ENCODE measurements at places on chromosomes 3 and 15.

GRCh38 chr15:26686547-26687187 is 86.2 kb downstream of the GABRB3 start:
- DNase-seq = no peak

DNA sequence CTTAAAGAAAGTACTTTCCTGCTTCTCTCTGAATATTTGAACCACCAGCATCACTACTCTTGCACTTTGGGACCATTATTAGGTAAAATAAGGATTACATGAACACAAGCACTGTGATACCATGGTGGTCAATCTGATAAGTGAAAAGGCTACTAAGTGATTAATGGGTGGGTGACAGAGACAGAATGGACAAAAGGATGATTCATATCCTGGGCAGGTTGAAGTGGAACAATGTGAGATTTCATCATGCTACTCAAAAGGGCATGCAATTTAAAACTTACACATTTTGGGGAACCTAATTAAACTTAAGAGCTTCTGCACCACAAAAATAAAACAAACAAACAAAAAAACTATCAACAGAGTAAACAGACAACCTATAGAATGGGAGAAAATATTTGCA is 172.0 kb upstream of the CD96 start:
- no peak for DNase-seq

- no peak for DNase-seq
Observed at GRCh38 chr3:53318522-53318921, 28.8 kb downstream of the DCP1A start.

- DNase-seq = no peak
Observed at GRCh38 chr15:49412797-49413196, 10.2 kb upstream of the FGF7 start.

- no peak for DNase-seq
Observed at GRCh38 chr3:150077581-150078247, 107.0 kb upstream of the PFN2 start.

DNA sequence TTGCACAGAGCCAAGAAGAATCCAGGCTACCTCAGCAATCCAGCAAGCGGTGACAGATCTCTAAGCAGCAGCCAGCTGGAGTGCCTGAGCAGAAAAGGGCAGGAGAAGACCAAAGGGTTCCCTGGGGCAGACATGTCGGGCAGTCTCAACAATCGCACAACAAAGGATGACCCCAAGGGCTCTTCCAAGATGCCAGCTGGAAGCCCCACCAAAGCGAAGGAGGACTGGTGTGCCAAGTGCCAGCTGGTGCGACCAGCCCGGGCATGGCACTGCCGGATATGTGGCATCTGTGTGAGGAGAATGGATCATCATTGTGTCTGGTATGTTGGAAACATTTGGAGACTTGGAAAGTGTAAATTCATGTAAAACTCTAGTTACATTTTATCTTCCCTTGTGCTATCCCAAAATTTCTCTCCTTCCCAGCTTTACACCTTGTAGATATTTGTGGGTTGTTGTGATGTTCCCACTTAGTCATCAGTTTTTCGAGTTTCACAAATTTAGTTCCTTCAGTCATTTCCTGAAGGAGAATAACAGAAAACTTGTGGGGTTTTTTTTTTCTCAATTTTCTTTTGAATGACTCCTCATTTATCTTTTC is 6.4 kb downstream of the ZDHHC23 start:
- DNase-seq = no peak

DNA sequence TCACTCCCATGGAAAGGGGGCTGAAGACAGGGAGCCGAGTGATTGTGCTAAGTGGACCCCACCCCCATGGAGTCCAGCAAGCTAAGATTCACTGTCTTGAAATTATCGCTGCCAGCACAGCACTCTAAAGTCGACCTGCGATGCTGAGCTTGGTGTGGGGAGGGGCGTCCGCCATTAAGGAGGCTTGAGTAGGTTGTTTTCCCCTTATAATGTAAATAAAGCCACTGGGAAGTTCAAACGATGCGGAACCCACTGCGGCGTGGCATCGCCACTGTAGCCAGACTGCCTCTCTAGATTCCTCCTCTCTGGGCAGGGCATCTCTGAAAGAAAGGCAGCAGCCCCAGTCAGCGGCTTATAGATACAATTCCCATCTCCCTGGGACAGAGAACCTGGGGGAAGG is 10.9 kb upstream of the SRGAP3 start:
- DNase-seq = no peak

DNA sequence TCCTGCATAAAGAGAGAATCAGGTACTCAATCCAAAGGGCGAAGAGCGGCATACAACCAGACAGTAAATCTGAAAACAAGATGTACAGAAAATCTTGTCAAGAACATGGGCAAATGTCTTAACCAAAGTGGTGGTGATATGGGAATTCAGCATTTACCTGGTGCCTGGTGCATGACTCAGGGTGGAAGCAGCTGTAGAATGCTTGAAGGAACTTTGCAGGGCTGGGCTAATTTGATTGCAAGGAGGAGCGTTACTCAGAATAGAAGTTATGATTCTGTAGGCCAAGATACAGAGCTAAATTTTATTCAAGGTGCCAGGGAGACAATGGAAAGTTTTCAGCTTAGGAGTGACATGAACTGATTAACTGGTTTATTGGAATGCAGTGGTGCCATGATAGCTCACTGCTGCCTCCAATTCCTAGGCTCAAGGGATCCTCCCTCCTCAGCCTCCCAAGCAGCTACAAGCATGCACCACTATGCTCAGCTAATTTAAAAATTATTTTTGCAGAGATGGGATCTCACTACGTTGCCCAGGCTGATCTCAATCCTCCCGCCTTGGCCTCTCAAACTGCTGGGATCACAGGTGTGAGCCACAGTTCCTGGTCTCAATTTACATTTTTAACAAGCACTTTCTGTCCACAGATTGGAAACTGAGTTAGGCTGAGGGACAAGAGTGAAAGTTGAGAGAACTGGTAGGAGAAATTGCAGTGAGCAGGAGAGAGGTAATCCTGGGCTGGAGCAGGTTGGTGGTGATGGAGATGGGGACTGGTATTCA is 91.5 kb upstream of the TBC1D5 start:
- DNase-seq = no peak

DNA sequence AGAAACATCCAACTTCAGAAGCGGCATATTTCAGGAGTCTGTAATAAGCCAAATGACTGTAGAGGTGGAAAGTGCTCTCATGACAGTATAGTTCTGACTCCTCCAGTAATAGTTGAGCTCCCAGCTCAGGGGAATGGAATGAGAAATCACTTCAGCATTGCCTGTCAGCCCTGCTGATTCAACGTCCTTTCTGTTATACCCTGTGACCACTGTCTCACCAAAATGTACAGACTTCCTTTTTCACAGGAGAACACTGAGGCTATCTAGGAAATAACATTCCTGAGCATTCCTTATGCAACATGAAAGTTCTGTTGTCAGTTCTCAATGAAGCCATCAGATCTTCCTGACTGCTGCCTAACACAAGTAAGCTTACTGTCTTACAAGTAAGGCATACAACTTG is 284.5 kb upstream of the MME start:
- peak; percentile 57 for DNase-seq

GRCh38 chr3:101414121-101414520 is 93.7 kb upstream of the IMPG2 start:
- no peak for DNase-seq

- DNase-seq = no peak
Observed at GRCh38 chr3:13728487-13728886, 151.4 kb downstream of the WNT7A start.

DNA sequence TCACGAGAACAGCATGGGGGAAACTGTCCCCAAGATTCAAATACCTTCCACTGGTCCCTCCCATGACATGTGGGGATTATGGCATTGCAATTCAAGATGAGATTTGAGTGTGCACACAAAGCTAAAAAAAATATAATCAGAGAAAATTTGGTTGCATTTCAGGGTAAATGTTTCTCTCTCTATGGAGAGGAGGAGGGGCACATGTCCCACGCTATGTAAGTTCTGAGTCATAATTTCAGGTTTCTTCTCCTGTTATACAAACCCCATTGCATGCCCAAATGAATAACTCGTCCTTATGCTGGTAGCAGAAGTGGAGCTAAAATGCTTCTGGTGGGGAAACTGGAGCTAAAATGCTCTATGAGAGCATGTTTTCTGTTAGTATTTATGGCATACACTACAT is 209.7 kb upstream of the DCBLD2 start:
- no peak for DNase-seq

DNA sequence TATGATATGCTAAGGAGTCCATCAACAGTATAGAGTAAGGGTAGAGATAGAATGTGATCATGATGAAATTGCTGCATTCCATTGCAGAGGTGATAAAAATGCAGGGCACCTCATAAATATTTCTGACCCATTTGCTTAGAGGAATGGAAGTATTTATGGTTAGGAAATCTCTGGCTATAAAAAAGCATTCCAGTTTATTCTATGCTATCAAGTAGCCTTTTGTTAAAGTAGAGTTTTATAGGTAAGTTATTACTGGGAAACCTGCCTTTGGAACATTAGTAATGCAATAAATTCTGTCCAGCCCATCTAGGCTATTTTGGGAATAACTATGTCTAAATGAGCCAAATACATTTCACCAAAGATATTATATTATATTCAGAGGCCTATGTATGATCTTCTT is 19.8 kb upstream of the STRIT1 start:
- DNase-seq = peak; percentile 24

DNA sequence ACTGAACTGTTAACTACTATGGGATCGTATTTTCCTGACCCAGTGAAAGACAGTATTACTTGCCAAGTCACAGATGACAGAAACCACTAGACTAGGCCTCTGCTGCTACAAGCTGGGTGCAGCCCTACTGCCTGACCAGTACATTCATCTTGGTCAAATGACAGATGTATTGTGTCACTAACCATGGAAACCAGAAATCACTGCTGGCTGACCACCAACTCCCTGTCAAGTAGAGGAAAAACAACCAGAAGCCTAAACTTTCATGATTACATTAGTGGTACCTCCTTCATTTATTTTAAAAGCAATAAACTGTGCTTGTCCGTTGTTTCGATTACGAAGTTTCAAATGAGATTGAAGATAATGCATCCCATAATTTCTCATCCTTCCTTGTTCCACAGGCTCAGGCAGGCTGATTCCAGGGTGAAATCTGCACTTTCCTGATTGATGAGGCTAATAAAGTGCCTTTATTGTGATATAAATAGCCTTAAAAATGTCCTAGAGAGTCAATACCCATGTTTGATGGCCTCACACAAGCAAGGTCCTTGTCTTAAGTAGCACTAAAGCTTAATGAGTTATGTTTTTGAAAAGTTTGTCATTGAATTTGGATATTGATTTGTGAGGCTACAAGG is 309.7 kb downstream of the LSAMP start:
- no peak for DNase-seq

GRCh38 chr3:53109190-53109589 is 21.0 kb downstream of the RFT1 start:
- DNase-seq = peak; percentile 73

DNA sequence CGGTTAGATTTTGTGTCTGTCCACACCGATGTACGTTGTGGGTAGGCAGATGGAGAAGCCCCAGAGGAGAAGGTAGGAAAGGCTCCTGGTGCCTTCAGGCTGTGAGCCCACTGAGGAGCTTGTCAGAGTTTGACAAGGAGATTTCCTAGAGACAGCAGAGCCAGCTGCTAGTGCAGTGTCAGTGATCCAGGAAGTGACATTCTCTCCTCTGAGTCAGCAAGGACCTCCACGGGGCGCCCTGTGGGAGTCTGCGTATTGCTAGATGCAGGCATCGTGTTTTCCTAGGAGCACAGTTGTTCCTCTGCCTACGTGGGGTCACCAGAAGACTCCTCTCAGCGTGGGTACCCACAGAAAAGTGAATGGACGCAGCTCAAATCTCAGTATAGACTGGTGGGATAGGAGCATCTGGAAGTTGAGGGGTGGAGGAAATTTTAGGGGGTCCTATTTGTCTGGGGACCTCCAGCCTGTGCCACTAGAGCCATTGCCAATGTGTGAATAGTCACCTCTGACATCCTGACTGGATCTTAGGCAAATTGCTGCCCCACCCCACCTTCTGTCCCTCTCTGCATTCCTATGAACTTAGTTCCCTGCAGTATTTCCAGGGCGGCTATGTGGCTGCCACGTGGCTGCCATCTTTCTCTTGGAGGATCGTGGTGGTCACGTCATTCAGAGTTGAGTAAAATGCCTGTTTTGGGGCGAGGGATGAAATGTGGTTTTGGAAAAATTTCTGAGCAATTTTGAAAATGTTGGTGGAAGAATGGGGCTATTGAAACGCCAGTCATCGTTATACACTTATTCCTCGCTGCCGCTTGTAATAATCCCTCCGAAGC is 84.8 kb upstream of the KLHL25 start:
- DNase-seq = no peak

- no peak for DNase-seq
Observed at GRCh38 chr3:75232216-75232615, 431.9 kb upstream of the FRG2C start.

- no peak for DNase-seq
Observed at GRCh38 chr15:75573648-75574384, 5.3 kb downstream of the PTPN9 start.

- DNase-seq = no peak
Observed at GRCh38 chr15:52566889-52567288, 1.9 kb downstream of the ARPP19 start.

GRCh38 chr3:123399653-123400052 is 49.2 kb downstream of the ADCY5 start:
- no peak for DNase-seq

- DNase-seq = no peak
Observed at GRCh38 chr3:101163554-101163953, 156.8 kb downstream of the IMPG2 start.
